Mucosa of gallbladder (tissue), 1 donor: ENCODE measurements at places on chromosomes 4 and X. TPM values are rescaled to one million over a fixed set of nuclear protein-coding genes. Genes with fewer than 3 reads are reported as not detected.
A peak's percentile ranks its signal among the peaks of the same experiment; 100 is the strongest.

GRCh38 chrX:25084446-25084845, 68.7 kb upstream of the ARX start:
- DNase-seq, result no peak

Gene RAI2
- total RNA-seq, result 45.7 TPM

Gene CACNA1F
- 0.20 TPM for total RNA-seq

DNA sequence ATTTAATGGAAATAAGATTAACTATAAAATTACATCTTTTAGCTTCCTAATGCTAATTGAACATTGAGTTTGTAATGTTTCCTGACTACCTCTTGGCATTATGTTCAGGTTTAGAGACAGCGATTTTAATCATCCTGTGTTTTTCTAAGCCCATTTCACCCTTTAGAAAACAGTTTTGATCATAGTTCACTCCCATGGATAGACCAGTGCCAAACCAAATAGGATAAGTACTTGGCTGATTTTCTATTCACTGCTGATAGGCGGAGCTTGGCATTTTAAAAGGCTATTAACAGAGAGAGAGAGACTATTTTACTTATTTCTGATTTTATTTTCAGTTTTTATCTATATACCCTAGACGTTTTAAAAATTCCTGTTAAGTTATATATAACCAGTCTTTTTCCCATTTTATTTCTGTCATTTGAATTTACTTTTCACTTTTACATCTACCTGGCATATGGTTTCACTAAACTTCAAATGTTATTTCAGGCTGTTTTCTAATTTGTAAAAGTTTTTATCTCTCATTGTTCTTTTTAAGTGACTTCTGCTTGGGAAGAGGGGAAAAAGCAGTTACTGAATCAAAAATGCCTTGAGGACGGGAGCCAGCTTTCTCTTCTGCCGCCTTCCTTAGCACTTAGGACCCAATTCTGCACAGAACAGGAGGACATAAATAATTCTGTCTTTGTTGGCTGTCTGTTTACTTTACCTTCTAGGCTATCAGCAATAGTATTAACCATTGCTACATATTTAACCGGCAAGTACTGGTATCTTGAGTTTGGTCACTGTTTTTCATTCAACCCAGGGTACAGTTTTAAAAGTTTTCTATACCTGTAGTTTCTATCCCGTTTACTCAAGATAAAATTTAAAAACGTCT, 46.4 kb downstream of the SGMS2 start:
- no peak for DNase-seq

DNA sequence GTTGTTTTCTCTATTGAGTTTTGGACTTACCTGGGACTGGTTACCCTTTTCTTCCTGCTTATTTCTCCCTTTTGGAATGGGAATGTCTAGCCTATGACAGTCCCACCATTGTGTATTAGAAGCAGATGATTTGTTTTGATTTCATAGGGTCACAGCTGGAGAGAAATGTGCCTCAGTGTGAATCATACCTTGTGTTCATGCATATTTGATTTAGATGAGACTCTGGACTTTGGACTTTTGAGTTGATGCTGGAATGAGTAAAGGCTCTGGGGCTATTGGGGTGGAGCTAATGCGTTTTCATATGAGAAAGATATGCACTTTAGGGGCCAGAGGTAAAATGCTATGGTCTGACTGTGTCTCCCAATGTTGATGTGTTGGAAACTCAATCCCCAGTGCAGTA, 30.5 kb upstream of the TEX13C start:
- DNase-seq, result no peak

- DNase-seq, result no peak
These were observed 5.4 kb upstream of the DUSP9 start for GRCh38 chrX:153641627-153642026.

DNA sequence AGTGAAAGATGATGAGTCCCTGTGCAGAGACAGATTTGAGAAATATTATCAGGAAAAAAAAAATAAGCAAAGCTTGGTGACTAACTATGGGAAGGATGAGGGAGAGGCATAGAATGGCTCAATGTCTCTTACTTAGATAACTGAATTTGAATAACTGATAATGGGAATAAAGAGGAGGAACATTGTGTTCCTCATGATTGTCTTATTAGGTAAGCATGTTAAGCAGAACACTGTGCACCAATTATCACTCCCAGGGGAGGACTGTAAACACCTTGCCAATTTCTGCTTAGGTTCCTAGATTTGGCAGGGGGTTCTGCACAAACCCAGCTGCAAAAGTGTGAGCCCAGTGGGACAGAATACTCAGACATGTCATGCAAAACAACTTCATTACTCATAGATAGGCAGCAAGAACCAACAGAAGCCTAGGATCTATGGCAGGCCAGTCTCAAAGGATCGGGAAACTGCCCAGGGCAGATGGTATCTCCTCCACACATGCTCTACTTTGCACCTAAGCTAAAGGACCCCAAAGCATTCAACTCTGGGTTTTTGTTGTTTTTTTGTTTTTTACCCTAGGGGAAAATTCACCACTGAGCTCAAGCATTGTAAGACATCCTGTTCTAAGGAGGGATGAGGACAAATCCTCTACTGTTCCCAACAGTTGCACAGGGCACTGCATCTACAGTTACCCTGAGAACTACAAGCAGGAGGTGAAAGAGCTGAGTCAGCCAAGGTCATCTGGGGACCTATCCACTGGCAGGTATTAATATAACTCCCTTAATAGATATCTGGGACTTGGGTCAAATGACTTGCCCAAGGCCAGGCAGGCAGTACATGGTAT, 907.0 kb downstream of the RAPGEF2 start:
- no peak for DNase-seq

- no peak for DNase-seq
These were observed 26.5 kb upstream of the ANAPC4 start for GRCh38 chr4:25350561-25350960.

DNA sequence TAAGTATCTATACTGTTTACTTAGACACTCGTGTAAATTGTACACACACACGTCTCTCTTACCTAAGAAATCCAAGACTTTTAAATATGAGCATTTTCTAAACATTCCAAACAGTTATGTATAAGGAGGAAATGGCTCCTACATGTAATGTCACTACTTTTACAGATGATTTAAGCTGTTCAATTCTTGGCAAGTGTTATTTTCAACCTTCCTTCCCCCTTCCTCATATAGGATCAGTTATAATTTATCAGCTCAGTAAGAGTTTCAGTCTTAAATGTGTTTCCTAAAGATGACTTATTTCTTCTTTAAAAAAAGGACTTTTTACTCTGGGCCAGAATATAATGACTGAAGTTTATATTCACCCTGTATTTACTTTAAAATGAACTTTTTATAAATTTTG, 601.1 kb downstream of the ANKRD50 start:
- no peak for DNase-seq

DNA sequence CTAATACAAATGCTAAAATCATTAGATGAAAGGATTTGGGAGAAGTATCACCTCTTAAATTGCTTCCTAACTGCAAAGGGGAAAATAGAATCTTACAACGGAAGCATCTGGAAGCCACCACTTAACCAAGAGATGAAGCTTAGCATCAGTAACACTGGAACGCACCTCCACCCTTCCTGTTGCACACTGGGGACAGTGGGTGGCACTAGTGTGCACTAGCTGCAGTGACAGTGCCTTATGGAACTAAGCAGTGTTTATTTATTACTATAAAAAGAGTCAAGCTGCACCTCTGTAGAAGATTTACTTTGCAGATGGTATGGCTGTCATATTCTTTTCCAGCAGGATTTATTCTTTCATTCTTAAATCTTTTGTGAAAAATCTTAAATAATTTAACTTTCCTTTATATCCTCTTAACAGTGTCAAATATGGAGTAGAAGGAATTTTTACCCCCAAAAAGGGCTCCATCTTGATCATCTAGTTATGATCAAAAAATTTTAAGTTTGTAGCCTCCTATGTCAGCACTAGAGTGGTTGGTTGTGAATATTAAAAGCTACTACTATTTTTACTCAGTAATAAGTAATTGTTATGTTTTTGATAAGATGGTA, 76.7 kb downstream of the SCD5 start:
- no peak for DNase-seq

- DNase-seq, result no peak
These were observed 248.2 kb downstream of the PARM1 start for GRCh38 chr4:75180790-75181776.

Gene TMPRSS11A
- total RNA-seq, result not detected

Gene PNCK
- 28.3 TPM for total RNA-seq

DNA sequence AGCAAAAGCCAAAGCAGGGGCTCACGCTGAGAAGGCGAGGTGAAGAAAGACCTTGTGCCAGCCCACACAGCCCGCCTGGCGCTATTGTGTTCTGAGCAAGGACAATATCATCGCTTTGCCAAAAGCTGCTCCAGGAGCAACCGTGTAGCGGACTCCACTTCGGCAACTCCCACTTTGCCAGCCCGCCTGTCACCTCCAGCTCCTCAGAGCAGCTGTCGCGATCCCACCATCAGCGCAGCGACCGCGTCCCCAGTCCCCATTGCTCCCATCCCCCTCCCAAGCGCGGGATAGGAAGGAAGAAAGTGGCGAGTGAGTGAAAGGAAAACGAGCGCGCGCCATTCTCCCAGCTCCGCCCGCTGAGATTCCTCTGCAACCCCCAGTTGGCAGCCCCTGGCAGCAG, 759 bp downstream of the ZC4H2 start:
- peak; percentile 9 for DNase-seq

GRCh38 chr4:27720010-27720766, 859.5 kb downstream of the STIM2 start:
- no peak for DNase-seq

- peak; percentile 13 for DNase-seq
These were observed 128.4 kb upstream of the SCML1 start for GRCh38 chrX:17608888-17609287.
